ENCODE measurements at places on chromosomes 13 and 19. TPM values are rescaled to one million over a fixed set of nuclear protein-coding genes. Genes with fewer than 3 reads are reported as not detected.

GRCh38 chr19:32570081-32570785 lies 10.8 kb upstream of the PDCD5 start:
- peak; percentile 42 for DNase-seq

DNA sequence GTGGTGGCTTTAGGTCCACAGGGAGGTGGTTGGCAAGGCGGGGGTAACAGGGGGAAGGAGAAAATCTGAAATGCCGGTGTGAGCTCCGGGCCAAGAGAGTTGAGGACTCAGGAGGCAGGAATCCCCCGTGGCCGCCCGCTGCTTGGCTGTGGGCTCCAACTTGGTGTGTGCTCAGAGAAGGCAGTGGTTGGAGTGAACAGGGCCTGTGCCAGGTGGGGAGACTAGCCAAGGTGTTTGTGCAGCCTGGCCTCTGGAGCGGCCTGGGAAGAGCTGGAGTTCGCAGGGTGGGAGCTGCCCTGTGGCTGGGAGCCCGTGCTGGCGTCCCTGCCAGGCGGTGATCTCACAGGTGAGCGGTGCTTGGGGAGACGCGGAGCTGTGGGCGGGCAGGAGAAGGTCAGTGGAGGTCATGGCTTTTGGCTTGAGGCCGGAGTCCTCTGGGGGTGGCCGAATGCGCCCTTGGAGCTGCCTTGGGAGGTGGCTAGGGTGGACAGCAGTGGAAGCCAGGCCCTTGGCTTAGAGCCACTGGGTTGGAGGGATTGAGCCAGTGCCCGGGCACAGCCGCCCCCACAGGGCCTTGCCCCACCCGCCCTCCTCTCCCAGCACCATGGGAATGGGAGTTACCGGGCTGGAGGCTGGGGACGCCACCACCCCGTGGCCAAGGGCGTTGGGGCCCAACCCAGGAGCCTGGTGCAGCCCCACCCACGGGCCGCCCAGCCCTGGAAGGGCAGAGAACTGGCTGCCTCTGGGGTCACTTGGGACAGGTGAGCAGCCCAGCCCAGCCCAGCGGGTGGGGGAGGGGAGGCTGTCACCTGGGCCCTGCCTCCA lies 7.1 kb upstream of the CIRBP start:
- DNase-seq, result no peak

DNA sequence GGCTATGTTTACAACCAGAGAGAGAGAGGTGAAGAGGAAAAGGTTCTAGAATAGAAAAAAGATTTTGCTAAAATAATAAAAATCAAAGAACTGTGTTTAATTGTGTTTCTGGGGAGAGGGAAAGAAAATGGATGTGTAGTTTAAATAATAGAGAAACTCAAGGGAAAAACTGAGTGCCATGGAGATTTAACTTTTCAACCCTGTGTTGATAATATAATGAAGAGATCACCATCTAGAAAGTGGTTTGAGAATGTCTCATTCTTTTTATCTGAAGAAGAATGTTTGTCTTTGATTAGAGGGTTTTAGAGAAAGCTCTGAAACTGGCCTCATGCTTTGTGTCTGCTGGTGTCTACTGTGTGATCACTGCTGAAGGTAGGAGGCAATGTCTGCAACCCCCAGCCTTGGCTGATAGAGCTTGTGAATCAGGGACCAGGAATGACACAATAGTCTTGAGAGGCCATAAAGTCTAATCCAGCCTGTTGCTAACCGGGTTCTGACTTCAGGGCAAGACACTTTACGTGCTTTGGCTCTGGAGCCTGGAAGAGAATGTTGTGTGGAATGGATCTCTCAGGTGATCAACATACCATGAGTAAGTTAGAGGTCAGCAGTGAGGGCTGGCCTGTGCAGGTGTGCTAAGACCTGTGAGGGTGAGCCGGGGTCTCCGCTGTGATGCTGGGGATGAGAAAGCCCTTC lies 5.4 kb downstream of the COL4A2 start:
- no peak for DNase-seq

GRCh38 chr13:95335667-95336066 lies 34.4 kb upstream of the ABCC4 start:
- DNase-seq, result no peak

DNA sequence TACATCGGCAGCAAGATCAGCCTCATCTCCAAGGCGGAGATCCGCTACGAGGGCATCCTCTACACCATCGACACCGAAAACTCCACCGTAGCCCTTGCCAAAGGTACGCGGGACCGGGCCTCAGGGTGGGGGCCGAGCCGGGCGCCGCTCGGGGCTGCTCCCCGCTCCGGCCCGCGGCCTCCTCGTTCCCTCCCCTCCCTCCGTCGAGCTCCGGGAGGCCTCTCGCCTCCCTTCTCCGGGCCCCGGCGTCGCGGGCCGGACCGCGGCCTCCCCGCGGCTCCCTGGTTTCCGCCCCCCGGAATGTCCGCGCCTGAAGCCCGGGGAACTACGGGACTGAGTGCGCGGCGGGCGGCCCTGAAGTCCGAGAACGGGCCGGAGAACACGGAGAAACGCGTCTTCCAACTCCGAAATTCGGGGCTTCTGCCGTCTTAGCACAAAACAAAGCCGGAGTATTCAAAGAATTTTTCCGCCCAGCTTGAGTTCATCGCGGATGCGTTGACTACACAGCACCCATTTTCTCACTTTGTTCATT lies 423 bp downstream of the LSM14A start:
- DNase-seq, result peak; percentile 32

DNA sequence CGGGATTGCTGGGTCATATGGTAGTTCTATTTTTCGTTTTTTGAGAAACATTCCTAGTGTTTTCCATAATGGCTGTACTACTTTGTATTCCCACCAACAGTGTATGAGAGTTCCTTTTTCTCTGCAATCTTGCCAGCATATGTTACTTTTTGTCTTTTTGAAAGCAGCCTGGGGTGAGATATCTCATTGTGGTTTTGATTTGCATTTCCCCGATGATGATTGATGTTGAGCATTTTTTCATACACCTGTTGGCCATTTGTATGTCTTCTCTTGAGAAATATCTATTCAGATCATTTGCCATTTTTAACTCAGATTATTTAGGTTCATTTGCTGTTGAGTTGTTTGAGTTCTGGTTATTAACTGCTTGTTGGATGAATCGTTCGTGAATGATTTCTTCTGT lies 18.5 kb upstream of the ATP12A start:
- DNase-seq, result no peak

DNA sequence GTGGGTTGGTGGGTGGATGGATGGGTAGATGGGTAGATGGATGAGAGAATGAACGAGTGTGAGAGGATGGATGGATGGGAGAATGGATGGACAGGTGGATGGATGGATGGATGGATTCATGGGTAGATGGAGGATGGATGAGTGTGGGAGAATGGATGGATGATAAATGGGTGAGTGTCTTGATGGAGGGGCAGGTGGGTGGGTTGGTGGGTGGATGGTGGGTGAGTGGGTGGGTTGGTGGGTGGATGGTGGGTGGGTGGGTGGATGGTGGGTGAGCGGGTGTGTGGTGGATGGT lies 35.4 kb upstream of the ONECUT3 start:
- no peak for DNase-seq

- no peak for DNase-seq
These were observed 37.4 kb downstream of the RYR1 start for GRCh38 chr19:38470788-38471480.

- no peak for DNase-seq
These were observed 490.0 kb downstream of the GPC6 start for GRCh38 chr13:93716623-93717022.

GRCh38 chr19:3378352-3379150 lies 12.2 kb downstream of the NFIC start:
- DNase-seq, result no peak

DNA sequence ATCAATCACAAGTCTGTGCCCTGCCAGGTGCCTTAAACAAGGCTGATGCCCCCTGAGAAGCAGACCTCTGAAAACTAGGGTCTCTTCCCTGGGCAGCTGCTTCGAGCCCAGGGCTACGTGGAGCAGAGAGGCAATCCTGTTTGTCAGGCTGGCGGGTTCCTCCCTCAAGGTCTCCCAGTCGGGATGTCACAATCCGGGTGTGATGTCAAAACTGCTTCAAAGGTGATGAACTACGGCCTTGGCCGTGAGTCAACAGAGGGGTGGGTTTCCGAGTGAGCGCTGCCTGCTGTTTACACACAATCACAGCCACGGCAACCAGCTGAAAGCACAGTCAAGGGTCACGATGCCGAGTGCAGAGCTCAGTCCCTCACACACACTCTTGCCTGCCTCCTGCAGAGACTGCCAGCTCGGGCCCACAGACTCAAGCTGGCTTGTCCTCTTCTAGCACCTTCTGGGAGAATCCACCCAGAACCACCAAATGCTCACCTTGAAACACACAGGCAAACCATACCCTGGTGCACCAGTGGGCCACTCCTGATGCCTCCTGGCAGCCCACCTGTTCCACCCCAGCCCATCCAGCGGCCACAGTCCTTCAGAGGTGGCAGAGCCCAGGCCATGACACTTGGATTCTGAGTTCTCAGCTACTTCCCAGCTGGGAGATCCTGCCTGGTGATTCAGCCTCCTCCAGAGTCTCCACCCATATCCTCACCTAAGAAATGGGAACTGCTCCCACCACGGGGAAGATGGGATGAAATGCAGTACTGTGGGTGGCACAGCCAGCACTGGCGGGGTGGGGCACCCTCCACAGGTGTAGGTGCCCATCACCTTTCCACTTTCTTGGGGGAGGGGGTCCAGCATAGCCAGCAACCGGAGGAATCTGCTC lies 6.8 kb downstream of the ELL start:
- no peak for DNase-seq

DNA sequence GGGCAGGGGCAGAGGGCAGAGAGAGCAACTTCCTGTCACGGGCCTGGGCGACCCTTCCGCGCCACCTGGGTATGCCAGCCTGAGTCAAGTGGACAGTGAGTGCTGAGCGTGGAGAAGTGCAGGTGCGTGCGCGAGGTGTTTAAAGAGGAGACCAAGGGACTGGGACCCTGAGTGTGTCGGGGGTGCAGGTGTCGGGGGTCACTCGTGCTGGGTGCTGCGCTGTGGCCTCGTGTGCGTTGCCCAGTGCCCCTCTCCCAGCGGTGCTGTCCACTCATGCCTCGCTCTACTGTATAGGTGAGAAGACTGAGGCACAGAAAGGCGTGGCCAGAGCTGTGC lies 18.9 kb upstream of the KCTD15 start:
- DNase-seq, result no peak

- DNase-seq, result no peak
These were observed 77.3 kb downstream of the OLFM4 start for GRCh38 chr13:53105890-53106289.

GRCh38 chr19:30593975-30594745 lies 222.0 kb downstream of the ZNF536 start:
- DNase-seq, result no peak

DNA sequence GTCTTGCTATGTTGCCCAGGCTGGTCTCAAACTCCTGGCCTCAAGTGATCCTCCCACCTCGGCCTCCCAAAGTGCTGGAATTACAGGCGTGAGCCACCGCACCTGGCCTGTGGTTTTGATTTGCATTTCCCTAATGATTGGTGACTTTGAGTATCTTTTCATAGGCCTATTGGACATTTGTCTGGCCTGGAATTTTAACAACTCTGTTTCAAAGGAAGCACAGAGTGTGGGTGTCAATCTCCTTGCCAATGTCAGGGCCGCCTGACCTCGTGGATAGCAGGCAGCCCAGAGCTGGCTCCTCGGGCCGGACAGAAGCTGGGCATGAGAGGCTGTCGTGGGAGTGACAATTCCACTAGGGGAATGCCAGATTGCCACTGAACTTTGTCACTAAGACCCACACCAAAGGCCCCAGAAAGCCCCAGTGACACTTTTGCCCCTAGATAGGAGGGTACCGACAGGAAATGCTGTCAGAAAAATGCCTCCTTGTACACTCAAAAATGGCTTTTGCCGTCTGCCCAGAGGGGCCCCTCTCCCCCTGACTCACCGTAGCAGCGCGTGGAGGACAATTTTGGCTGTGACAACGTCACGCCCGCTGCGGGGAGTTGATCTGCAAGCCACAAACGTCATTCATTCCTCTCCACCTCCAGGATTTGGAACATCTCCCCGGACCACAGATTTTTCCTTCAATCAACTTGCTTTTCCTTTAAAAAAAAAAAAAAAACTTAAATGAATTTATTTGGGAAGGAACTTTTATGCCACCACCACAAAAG lies 11.7 kb upstream of the ADGRE5 start:
- no peak for DNase-seq

- DNase-seq, result no peak
These were observed 20.5 kb downstream of the DZIP1 start for GRCh38 chr13:95624020-95624419.

- no peak for DNase-seq
These were observed 169.1 kb downstream of the KCTD12 start for GRCh38 chr13:76717092-76717491.

DNA sequence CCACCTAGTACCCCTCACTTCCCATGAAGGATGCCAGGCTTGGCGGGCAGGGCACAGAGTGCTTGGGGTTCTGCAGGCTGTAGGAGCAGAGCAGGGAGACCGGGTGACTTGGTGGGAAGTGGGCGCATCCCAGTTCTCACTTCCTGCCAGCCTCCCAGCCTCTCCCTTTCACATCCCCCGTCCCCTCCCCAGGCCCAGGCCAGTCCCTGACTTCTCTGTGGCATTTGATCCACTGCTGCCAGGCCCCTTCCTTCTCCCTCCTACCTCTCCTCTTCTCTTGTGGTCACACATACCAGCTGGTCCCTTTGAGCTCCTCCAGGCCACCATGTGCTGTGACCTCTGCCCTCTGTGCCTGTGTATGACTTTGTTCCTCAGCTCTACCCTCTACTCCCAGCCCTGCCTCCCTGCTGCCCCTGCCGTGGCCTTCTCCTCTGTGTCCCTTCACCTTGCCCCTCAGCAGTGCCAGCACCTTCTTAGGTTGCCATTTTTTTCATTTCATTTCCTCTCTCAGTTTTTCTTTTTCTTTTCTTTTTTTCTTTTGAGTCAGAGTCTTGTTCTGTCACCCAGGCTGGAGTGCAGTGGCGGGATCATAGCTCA lies 19.5 kb downstream of the MYO1F start:
- no peak for DNase-seq

- DNase-seq, result no peak
These were observed 64.8 kb upstream of the ZNF536 start for GRCh38 chr19:30307191-30307974.

DNA sequence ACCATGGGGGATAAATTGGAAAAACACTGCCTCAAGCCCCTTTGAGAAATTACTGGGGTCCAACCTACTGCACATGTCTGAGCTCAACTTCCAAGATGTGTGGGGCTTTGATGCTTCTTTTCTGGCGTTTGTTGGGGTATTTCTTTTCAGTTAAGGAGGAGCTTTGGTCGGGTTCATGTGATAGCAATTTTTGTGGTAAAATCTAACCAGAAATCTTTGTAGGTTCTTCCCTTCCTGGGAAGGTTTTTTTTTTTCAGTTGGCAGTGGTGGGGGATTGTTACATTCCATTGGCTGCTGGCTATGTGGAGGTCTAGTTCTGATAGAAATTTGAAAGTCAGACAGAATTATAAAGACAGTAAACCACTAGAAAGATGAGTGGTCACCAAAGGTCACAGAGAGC lies 327.8 kb downstream of the ATP8A2 start:
- no peak for DNase-seq

DNA sequence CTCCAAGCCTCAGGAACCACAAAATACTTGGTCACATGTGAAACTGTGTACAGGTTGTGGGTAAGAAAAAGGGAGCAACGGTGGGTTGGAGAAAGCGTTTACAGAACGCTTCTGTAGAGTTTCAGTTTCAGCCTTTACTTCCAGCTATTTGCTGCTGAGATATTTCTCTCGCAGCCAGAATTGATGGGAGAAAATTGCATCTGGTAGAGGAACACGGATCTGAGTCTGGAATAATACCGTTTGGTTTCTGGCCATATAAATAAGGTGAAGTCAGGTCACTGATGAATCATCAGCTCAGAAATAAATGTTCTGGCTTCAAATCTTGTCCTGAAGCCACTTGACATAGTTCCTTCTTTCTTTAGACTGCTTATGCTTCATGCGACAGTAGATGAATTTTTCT lies 20.3 kb upstream of the RFC3 start:
- DNase-seq, result no peak

GRCh38 chr19:46254776-46255175 lies 25.2 kb downstream of the IGFL1 start:
- no peak for DNase-seq

The ADGRE3 gene
- total RNA-seq, result 0.16 TPM

The ZNF446 gene
- 6.0 TPM for total RNA-seq
